ENCODE measurements at places on chromosomes 4 and X. TPM values are rescaled to one million over a fixed set of nuclear protein-coding genes. Genes with fewer than 3 reads are reported as not detected.

LAMP2 gene
- 85.9 TPM for total RNA-seq

PAGE2B gene
- total RNA-seq, result not detected

MAGEE1 gene
- total RNA-seq, result 4.6 TPM

CLNK gene
- total RNA-seq, result not detected

LDOC1 gene
- total RNA-seq, result 104 TPM

MAEA gene
- 65.0 TPM for total RNA-seq

CDKL2 gene
- 0.64 TPM for total RNA-seq

STK32B gene
- 22.9 TPM for total RNA-seq

RNF128 gene
- not detected for total RNA-seq

TRIML2 gene
- total RNA-seq, result 93.3 TPM

KLHL4 gene
- 3.5 TPM for total RNA-seq

NUP62CL gene
- total RNA-seq, result 18.1 TPM

RHOXF1 gene
- total RNA-seq, result not detected

DKK2 gene
- total RNA-seq, result not detected

TKTL1 gene
- not detected for total RNA-seq

ZIC3 gene
- not detected for total RNA-seq

CRMP1 gene
- 2.1 TPM for total RNA-seq

FRAS1 gene
- 3.4 TPM for total RNA-seq

SSX4B gene
- total RNA-seq, result not detected

IL1RAPL1 gene
- total RNA-seq, result not detected

TACC3 gene
- 86.6 TPM for total RNA-seq

BBS12 gene
- total RNA-seq, result 3.0 TPM

MAGEC2 gene
- total RNA-seq, result not detected

KLF8 gene
- not detected for total RNA-seq

STPG2 gene
- total RNA-seq, result not detected

S100G gene
- total RNA-seq, result not detected

GDPD2 gene
- total RNA-seq, result not detected

TCEAL7 gene
- not detected for total RNA-seq

ARR3 gene
- not detected for total RNA-seq

EDA2R gene
- 14.9 TPM for total RNA-seq

GAGE12J gene
- not detected for total RNA-seq

YY2 gene
- total RNA-seq, result 2.0 TPM

BBS7 gene
- 14.8 TPM for total RNA-seq

USP27X gene
- 4.9 TPM for total RNA-seq

CLCN5 gene
- 3.5 TPM for total RNA-seq

UCP1 gene
- not detected for total RNA-seq

CD38 gene
- 8.4 TPM for total RNA-seq

GPR143 gene
- total RNA-seq, result not detected

NR0B1 gene
- 39.4 TPM for total RNA-seq

SNCA gene
- 0.05 TPM for total RNA-seq

ZFX gene
- total RNA-seq, result 14.5 TPM

AMOT gene
- total RNA-seq, result 0.01 TPM

GAGE13 gene
- not detected for total RNA-seq

ZFP92 gene
- 0.39 TPM for total RNA-seq

CLGN gene
- total RNA-seq, result 5.2 TPM

FTSJ1 gene
- 74.5 TPM for total RNA-seq

Measured in A549 treated with DMSO at 1 μM for 4 hours (cell line).